Activated T-helper 1 cell treated with anti-CD3 and anti-CD28 coated beads, Interleukin-2, amount 50 U/mL, for 16 hours (primary cell): ENCODE measurements at places on chromosomes 11 and 22.

- no peak for DNase-seq
These were observed 904 bp downstream of the SLC35F2 start for GRCh38 chr11:107857550-107858216.

DNA sequence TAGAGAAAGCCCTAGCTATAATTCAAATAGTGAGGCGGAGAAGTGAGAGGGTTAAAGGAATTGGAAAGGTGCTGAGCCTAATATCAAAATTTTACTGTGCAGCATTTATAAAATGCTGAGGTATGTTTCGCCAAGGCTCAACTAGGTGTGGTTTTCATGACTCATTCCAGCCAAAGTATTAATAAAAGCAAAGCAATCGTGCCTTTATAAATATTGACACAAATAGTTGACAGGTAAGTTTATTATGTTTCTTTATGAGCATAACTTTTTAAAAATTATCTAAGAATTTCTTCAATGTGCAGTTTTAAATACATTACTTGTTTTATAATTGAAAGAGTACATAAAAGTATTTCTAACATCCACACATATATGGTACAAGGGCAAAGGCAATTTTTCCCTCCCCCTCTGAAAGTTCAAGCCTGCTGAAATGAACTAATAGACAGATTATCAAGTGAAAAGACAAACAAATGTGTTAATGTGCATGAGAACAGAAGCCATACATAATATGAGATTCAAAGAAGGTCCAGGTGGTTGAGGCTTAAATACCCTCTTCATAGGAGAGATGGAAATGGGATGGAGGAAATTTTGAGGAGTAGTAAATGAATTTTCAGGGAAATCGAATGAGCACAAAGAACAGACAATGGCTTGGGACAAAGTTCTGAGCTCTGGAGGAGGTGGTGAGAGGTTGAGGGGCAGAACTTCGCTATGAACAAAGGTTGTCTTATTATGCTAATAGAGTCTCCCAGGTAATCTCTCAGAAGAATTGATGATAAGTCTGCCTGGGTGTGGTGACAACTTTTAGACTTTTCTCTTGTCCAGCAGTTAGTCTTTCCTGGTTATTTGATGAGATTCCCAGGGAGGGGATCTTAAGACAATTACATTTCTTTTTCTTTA, 326.5 kb downstream of the BUD13 start:
- DNase-seq, result no peak

GRCh38 chr11:79541466-79541865, 100.6 kb upstream of the TENM4 start:
- DNase-seq, result no peak

DNA sequence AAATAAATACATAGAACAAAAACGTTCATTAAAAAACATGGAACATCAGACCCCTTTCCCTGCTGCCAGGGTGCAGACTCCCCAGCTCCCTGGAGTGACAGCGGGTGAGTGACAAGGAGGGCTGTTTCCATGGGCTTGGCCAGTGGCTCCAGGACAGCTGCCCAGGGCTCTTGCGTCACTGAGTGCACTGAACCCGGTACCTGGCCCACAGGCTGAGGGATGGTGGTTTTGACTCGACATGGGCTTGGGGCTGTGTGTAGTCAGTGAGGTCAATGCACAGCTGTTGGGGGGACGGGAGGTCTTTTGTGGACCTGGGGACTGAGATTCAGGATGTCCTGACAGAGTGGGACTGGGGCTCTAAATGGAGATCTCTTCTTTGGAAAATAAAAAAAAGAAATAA, 142.1 kb upstream of the B3GAT1 start:
- DNase-seq, result no peak

DNA sequence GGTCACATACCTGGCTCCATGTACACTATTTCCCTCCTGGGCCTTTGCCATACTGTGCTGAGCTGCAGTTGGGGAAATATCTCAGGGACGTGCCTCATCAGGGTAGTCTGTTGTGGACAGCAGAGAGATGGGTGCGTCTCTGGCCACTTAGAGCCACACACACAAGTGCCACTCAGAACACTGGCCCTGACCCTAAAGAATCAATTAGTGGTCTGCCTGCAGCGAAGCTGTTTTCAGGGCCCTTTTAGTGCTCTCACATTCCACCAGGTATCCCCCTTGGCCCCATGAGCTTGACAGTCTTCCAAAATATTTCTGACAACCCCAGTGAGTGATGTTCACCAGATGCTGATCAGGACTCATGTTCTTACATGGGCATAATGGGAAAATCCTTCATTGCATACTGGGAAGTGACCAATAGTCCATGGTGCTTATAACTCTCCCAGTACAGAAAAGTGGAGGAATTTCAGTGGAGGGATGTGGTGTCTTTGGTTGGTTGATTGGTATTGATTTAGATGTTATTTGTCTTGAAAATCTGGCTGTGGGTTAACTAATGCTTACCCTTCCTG, 66.1 kb downstream of the ME3 start:
- no peak for DNase-seq

GRCh38 chr11:15735706-15736105, 620.6 kb downstream of the SOX6 start:
- no peak for DNase-seq

- no peak for DNase-seq
These were observed 105.8 kb downstream of the ARHGAP20 start for GRCh38 chr11:110606415-110606814.

DNA sequence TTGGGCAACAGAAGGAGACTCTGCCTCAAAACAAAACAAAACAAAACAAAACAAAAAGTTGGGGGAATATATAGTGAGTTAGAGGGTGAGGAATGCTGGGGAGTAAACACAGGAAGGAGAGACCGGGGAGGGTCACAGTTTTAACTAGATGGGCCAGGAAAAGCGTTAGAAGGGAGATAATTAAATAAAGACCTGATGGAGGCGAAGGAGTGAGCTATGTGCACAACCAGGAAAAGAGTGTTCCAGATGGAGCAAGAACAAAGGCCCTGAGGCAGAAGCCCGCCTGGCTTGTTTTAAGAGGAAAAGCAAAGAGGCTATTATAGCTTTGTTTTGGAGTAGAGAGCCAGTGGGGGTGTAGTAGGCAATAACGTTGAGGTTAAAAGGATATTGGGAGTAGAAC, 4.8 kb upstream of the PLA2G6 start:
- DNase-seq, result no peak

DNA sequence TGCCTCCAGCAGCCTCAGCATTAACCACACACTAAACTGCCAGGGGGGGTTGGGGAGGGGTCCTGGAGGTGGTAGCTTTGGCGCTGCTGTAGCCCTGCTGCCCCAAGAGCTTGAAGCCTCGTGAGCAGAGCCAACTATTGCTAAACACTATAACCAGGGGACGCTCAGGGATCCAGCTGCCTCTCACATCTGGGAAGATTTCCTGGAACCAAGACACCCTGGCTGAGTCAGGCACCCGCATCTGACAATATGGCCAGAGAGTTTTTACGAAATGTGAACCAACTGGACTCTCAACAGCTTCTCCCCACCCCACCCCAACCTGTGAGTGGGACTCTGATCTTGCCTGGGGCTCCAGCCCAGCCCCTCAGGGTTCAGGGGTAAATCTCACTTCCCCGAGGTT, 14.3 kb downstream of the C1QTNF6 start:
- DNase-seq, result no peak
